ENCODE measurements at places on chromosomes 2 and 18.

- DNase-seq: no peak
Measured at GRCh38 chr18:13405305-13406038, 186.9 kb downstream of the LDLRAD4 start.

DNA sequence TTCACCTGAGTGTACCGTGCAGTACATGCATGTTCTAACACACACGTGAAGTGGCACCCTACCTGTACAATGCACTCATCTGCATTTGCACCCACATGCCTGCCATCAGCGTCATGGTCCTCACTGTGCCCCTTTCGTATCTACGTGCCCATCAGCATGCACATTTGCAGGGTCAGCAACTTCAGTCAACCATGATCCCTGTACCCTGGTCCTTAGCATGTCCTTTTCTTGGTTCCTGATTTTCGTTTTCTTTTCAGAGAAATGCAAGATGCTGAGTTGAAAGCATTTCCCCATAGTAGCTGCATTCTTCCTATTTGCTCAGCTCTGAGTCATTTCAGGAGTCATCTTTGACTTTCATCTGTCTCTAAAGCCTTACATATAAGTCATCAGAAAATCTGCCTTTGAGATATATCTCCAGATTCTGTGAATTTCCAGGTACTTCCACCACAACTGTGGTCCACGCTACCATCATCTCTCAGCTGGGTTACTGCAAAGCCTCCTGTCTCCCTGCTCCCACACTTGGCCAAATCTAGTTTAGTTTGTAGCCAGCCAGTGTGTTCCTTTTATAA is 14.7 kb upstream of the PUM2 start:
- DNase-seq: no peak

DNA sequence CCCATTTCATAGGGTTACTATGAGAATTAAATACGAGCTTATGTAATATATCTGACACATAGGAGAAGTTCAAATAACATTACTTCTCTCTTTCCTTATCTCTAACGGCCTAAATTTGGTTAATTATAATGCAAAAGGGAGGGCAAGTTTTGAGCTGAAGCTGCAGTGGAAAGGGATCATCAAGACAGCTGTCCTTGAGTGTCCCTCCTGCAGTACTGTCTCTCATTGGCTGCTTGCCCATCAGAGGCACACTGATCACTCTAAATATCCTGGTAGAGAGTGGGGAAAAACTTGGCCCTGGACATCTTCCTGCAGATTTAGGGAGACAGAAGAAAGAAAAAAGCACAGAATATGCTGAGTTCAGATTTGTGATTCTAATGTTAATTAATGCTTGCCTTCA is 186.0 kb downstream of the CAMKMT start:
- no peak for DNase-seq

DNA sequence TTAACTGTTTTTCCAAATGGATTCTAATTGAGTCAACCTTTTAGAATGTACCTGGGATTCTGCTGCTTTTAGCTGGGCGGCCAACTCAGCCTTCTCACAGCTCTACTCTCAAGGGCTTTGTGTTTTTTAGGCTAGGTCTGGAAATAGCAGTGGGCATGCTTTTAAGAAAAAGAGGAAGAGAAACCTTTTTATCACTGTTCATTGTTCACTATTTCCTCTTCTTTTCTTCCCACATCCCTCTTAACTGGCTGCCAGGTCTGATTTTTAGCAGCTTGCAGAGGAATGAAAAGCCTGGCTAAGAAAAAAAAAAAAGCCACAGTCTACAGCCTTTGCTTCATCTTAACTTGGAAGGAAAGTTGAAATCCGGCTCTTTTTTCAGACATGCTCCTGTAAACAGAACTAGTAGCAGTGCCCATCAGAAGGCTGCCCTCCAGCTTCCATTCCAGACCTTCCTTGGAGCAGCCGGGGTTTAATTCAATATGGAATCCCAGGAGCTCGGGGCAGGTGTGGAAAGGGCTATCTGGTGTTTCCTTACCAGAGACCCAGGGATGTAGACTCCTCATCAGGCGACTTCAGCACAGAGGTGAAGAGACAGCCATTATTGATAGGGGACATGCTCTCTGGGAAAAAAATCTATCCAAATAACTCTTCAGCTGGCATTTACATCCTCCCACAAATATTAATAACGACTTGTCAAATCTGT is 230.7 kb downstream of the MYO3B start:
- DNase-seq: no peak

DNA sequence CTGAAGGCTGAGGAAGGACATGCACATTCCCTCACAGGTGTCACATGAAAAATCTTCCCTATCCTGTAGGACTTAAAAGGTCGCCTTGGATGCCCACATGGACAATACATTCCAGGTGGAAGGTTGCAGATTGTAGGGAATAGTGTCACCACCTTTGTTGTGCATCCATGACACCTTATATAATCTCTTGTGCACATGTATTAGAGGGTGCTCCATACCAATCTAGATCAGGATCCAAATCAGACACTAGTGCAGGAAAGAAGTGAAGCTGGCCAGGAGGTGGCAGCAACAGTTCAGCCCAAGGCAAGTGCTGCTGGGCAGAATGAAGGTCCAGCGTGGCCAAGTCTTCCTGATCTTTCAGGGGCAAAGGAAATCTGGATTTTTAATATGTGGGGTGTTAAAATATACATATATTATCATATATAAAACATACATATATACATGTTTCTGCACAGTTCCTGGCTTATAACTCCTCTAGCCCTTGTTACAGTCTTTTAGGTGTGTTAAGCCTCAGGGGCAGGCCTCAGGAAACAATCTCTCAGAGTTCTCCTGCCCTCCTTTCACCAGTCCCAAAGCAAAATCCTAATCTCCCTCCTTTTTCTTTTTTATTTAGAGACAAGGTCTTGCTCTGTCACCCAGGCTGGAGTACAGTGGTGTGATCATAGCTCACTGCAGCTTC is 16.6 kb downstream of the NIF3L1 start:
- peak; percentile 43 for DNase-seq

GRCh38 chr2:218005486-218005885 is 2.7 kb upstream of the TNS1 start:
- DNase-seq: no peak

DNA sequence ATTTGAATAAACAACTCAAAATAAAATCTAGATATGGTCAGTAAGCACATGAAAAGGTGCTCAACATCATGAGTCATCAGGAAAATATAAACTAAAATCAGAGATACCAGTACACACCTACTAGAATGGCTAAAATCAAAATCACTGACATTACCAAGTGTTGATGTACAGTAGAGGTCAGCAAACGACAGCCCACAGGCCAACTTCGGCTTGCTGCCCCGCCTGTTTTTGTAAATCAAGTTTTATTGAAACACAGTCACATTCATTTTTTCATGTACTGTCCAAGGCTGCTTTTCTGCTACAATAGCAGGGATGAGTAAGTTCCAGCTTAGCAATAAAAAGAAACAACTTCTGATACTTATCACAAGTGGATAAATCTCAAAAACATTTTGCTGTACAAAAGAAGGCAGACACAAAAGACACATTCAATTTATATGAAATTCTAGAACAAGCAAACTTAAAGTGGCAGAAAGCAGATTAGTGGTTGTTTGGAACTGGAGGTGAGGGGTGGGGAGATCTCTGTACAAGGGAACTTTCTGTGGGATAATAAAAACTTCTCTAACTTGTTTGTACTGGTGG is 32.1 kb downstream of the TRAK2 start:
- DNase-seq: no peak

GRCh38 chr2:37906131-37906530 is 19.0 kb upstream of the RMDN2 start:
- no peak for DNase-seq

DNA sequence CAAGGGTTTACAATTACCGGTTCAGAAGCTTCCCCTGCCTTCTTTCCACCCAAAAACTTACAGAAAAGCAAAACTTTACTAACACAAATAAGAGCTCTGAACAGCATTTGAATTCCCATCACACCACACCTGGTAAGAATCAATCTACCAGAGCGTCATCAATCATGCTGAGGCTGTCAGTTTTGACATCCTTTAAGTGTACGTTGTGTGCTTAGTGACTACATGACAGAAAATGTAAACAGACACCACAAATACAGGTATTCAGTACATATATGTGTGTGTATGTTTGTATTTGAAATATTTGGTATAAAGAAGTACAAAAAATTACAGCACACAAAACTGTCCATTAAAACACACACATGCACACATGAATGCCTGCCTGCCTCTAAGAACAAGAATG is 523.5 kb downstream of the TMEM182 start:
- no peak for DNase-seq

DNA sequence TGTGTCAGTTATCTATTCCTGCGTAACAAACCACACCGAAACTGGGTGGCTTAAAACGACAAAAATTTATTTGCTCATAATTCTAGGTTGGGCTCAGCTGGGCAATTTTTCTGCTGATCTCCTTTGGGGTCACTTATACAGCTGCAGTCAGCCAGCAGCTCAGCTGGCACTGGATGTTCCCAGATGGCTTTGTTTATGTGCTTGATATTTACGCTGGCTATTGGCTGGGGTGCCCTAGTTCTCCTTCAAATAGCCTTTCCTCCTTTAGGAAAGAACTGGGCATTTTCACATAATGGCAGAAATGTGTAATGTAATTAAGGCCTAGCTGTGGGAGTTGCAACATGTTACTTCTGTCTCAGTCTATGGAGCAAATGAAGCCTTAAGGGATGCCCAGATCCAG is 142.2 kb downstream of the B3GNT2 start:
- no peak for DNase-seq

- no peak for DNase-seq
Measured at GRCh38 chr2:123502931-123503330, 522.2 kb upstream of the CNTNAP5 start.

GRCh38 chr2:189593115-189593514 is 12.5 kb upstream of the SLC40A1 start:
- DNase-seq: no peak

- DNase-seq: no peak
Measured at GRCh38 chr2:145034511-145034910, 514.6 kb upstream of the ZEB2 start.

DNA sequence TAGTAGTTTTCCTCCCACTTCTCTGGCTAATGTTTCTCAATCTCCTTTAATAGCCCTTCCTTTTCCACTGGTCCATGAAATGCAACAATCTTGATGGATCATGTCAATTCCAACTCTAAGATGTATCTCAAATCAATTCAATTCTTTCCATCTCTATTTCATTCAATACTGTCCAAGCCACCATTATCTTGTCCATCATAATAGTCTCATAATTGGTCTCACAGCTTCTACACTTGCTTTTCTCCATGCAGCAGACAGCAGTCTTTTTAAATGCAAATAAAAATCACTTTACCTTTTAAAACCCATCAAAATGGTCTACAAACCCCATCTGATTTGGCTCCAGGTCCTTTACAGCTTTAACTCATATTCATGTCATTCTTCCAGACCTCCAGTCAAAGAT is 226.6 kb downstream of the EPHA4 start:
- no peak for DNase-seq

- no peak for DNase-seq
Measured at GRCh38 chr2:65085148-65085547, 28.9 kb downstream of the CEP68 start.

- DNase-seq: no peak
Measured at GRCh38 chr2:231707625-231707926, 749 bp upstream of the PTMA start.

GRCh38 chr2:144511226-144511810 is 8.6 kb downstream of the ZEB2 start:
- no peak for DNase-seq

DNA sequence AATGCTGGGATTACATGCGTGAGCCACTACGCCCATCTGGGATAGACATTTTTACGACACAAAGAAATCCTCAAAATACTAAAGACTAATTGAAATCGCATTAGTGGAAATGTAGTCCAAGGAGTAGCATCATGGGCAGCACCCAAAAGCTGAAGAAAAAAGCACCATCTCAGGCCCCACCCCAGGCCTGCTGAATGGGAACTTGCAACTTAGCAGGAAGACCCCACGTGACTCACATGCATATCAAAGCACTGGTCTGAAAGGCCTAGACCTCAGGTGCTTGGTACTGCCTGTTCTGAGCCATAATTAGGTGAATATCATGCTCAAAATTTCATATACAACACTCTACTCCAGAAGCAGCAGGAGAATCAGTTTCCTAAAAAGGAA is 28.9 kb downstream of the SPRED2 start:
- DNase-seq: no peak

DNA sequence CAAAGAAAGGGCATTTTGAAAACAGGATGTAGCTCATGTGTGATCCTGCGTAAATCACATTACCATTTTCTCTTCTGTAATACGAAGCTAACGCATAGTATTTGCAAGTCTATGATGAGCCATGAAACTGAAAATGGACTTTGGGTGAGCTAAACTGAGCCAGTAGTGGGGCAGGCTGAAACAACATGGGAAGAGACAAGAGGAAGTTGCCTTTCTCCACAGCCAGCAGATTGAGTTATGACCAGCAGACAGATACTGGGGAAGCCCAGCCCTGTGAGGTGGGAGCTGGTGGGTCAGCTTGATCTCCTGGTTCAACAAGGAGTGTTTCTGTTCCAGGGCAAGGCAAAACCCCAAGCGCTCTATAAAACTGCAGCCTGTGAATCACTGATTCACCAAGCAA is 11.8 kb downstream of the CYRIA start:
- no peak for DNase-seq

All from activated CD8-positive, alpha-beta memory T cell treated with anti-CD3 and anti-CD28 coated beads, Interleukin-2, amount 50 U/mL, for 4 hours (primary cell).